ENCODE measurements at places on chromosomes 1 and 21. TPM values are rescaled to one million over a fixed set of nuclear protein-coding genes. Genes with fewer than 3 reads are reported as not detected.

The VPS72 gene
- total RNA-seq: 28.2 TPM

The MYOM3 gene
- total RNA-seq: 0.88 TPM

The IGSF3 gene
- 55.4 TPM for total RNA-seq

The KIAA1614 gene
- total RNA-seq: 0.36 TPM

The SPRR2E gene
- 1,779 TPM for total RNA-seq

The CLCA4 gene
- 230 TPM for total RNA-seq

The KRTAP21-2 gene
- total RNA-seq: not detected

The ETV3L gene
- total RNA-seq: not detected

The ANKRD65 gene
- 11.9 TPM for total RNA-seq

The RAVER2 gene
- 6.1 TPM for total RNA-seq

The SGIP1 gene
- 1.4 TPM for total RNA-seq

The TEX38 gene
- not detected for total RNA-seq

The GUCA2B gene
- total RNA-seq: not detected

The HDGF gene
- total RNA-seq: 205 TPM

The MPL gene
- total RNA-seq: 0.48 TPM

The GJA9 gene
- 0.44 TPM for total RNA-seq

The AZIN2 gene
- 1.4 TPM for total RNA-seq

The SHC1 gene
- 68.0 TPM for total RNA-seq

The SETSIP gene
- not detected for total RNA-seq

The SIM2 gene
- total RNA-seq: 18.3 TPM

The CCDC27 gene
- not detected for total RNA-seq

The AMY1B gene
- not detected for total RNA-seq

The AGT gene
- 0.12 TPM for total RNA-seq

The PAX7 gene
- not detected for total RNA-seq

The BEND5 gene
- total RNA-seq: 0.24 TPM

The RAB13 gene
- 60.5 TPM for total RNA-seq

The OR14K1 gene
- not detected for total RNA-seq

The BCL2L15 gene
- 8.4 TPM for total RNA-seq

The SRGAP2 gene
- total RNA-seq: 33.0 TPM

The GJA5 gene
- total RNA-seq: 0.84 TPM

The TSPEAR gene
- 0.08 TPM for total RNA-seq

The PITHD1 gene
- 63.8 TPM for total RNA-seq

The NCF2 gene
- 8.3 TPM for total RNA-seq

The FCMR gene
- 2.9 TPM for total RNA-seq

The HPCAL4 gene
- not detected for total RNA-seq

The OR2L13 gene
- total RNA-seq: not detected

The RTCA gene
- total RNA-seq: 27.5 TPM

The RGS13 gene
- total RNA-seq: not detected

The RAB7B gene
- 18.9 TPM for total RNA-seq

The RUNX3 gene
- total RNA-seq: 1.6 TPM

The CA6 gene
- not detected for total RNA-seq

The MTX1 gene
- total RNA-seq: 36.5 TPM
